ENCODE measurements at places on chromosomes 13 and 19. TPM values are rescaled to one million over a fixed set of nuclear protein-coding genes. Genes with fewer than 3 reads are reported as not detected.

Gene MAMSTR
- 0.47 TPM for total RNA-seq

Gene CRX
- not detected for total RNA-seq

Gene SLC25A23
- 15.2 TPM for total RNA-seq

Gene PSG3
- total RNA-seq: 0.15 TPM

Gene NR1H2
- 87.1 TPM for total RNA-seq

Gene CEACAM7
- total RNA-seq: not detected
